T-helper 2 cell (primary cell): ENCODE measurements at places on chromosomes 1 and 21.

DNA sequence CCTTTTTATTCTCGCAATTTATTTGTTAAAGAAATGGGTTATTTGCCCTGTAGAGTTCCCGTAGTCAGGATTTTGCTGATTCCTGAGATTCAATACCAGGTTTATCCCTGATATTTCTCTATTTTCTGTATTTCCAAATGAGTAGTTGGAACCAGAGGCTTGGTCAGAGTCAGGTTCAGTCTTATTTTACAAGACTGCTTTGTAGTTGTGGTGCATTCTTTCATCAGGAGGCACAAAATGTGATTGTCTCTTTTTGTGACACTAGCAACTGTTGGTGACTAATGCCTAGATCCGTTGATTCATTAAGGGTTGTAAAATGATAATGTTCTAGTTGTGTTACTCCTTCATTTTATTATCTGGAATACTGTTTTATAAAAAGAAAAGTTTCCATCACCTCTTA lies 95.5 kb upstream of the TPTE start:
- no peak for DNase-seq

DNA sequence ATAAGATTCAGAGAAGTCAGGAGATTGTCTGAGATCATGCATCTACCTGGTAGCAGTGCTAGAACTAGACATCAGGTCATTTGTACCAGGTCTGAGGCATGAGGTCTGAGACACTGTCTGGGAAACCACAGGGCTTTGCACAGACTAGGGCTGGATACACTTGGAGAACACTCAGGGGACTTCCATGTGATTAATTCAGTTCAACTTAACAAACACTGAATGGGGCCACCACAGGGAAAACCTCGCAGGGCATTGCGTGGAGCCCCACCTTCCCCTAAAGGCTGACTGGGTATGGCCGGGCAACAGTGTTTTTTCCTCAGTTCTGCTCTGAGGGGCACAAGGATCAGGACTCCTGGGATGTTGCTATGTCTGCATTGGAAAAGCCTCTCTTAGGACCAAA lies 86.5 kb upstream of the WARS2 start:
- no peak for DNase-seq

DNA sequence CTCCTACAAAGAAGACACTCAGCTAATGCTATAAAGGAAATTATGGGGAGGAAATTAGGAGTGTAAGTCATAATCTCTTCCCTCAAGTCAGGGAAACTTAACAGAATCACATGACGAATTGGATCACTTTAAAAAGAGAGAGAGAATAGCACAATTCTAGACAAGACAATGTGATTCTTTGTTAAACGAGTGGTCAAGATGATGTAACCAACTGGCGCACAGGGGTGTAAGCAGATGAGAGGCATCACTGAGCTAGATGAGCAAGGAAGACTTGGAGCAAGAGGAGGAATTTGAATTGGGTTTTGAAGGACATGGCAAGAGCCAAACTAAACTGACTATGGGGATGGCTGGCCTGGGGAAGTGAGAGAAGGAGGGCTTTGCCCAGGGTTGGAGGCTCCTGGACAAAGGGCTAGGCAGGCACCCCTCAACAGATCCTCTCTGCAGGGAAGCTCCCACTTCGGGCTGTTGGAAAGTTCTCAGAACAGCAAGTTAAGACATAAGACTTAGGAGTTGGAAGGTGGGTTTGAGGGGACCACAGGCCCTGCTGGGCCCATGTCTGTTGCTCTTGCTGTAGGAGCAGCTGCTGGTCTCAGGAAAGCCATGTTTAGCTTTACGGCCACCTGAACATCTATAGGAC lies 123.9 kb upstream of the GRIK3 start:
- DNase-seq, result no peak

DNA sequence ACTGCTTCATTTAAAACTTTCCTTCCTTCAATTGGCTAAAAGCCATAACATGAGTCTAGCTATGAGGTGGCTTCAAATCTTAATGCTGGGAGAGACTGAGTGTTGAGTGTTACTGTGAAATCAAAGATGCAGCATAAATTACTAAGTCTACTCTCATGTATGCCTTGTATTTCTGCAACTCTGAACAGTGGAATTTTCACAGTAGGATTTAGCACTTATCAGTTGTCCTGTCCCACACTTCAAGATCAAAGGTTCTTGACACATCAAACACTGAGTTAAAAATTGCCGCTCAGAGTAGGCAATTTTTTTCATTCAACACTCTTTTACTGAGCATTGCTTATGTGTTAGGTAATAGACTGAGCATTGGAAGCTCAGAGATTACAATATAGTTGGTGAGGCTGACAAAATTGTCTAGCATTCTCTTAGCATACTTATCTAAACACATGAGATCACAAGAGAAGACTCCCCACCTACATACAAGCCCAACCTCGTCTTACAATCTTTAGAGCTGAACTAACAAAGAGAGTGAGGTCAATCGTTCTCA lies 56.4 kb upstream of the ADORA3 start:
- no peak for DNase-seq

DNA sequence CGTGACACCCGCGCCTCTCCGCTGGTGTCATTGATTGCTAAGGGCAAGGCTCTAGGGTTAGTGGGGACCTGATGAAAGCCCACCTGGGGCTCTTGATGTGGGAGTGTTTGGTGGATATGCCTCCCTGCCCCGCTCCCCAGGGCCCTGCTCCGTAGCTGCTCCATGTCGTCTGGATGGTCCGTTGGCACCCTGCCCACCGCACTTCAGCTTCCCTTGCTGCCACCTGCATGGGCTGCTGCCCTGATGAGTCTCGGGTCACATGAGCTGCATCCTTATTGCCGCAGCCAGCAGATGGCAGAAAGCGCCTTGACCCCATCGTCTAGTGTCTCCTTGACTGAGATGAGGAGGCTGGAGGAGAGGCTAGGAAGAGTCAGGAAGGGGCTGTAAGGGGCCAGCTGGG lies 439.4 kb downstream of the CAMTA1 start:
- DNase-seq, result no peak

- no peak for DNase-seq
These were observed 154.8 kb upstream of the CHODL start for GRCh38 chr21:18089786-18090185.

DNA sequence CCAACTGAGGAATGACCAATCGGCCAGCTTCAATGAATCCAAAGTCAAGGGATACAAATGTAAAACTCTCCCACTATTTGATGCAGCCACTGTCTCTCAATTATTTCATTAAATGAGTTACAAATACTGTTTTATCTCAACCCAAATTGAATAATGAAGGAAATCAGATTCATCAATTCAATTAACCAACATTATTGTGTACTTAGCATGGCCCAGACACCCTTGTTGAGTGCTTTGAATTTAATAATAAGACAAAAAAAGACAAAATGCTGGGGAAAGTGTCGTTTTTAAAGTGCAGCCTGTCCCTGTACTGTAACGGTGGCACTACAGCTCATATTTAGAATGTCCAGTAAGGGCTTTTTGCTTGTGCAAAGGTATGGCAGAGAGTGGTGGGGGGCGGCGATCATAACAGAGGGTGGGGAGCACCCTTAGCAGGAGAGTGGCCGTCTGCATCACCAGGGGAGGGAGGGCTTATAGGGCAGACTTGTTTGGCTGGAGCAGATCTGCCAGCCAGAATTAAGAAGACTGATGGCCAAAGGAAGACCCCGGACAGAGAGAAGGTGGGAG lies 123.8 kb upstream of the GALNT2 start:
- DNase-seq, result no peak

GRCh38 chr1:8560611-8561544 lies 243.0 kb downstream of the SLC45A1 start:
- DNase-seq, result no peak

GRCh38 chr1:221925947-221926346 lies 184.1 kb upstream of the DUSP10 start:
- no peak for DNase-seq
